WTC11 (cell line): ENCODE measurements at places on chromosomes 1 and 21. TPM values are rescaled to one million over a fixed set of nuclear protein-coding genes. Genes with fewer than 3 reads are reported as not detected.

GRCh38 chr1:153550398-153550758 is 1.3 kb upstream of the S100A3 start:
- no peak for DNase-seq

DNA sequence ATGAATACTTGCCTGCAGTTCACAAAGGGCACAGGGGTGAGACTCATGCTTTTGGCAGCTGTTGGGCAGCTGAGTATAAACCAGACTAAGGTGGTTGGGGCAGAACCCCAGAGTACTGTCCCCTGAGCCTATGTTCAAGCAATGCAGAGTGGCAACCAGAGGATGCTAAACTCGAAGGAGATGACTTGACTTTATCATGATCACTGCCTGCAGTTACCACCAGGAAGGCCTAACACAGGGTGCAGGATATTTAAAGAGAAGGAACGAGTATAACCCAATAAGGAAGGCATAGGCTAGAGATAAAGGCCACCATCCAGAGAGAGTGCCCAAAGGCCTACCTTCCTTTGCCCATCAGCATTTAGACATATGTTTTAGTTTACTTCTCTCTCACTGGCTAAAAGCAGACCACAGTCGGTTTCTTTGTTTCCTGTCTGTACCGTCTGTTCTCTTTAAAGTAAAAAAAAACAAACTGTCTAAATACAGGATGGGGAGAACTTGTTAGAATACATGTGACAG is 83.3 kb downstream of the MPZL1 start:
- DNase-seq: no peak

- no peak for DNase-seq
Measured at GRCh38 chr1:183859119-183859518, 54.2 kb downstream of the RGL1 start.

Gene DNALI1
- total RNA-seq: 10.5 to 14.6 TPM (median 13.5 TPM) in 3 replicates

Gene GUCA2A
- not detected in 3 replicates for total RNA-seq
